ENCODE measurements at places on chromosomes 13 and 19.

- DNase-seq = no peak
These were observed 76.5 kb downstream of the ZNF726 start for GRCh38 chr19:23991170-23991569.

- no peak for DNase-seq
These were observed 35.4 kb upstream of the MCF2L start for GRCh38 chr13:112933649-112934048.

GRCh38 chr19:11663181-11663591, 65.9 kb downstream of the ZNF627 start:
- DNase-seq = no peak

DNA sequence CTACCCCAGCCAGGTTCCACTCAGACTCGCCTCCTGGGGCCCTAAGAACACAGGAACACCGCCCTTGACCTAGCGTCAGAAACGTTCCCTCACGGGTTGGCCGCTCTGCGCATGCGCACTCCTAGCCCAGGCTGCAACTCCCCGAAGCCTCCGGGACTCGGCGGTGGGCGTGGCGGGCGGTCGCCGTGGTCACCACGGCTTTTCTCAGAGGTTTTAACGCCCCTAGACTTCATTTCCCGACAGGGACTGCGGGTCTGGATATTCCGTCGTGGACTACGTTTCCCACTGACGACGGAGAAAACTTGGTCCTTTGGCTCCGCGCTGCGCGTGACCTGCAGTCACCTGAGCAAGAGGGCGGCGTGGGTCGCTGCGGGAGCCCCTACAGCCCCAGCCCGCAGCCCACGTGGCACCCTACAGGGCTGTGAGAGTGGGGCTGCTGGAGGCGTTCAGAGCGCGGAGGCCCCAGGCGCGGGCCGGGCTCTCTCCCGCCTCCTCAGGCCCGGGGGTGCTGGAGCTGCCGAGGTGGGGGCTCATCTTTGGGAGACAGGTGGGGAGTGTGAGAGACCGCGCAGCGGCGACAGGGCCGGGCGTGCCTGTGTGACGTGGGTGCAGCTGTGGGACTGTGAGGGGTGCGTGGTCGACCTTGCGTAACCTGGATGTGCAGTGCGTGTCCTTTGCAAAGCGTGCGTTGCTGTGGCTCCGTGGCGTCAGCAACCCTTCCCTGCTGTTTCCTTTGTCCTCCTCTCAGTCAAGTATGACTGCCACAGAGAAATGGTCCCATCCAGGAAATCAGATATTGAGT, 38.0 kb upstream of the ZNF573 start:
- no peak for DNase-seq

- DNase-seq = no peak
These were observed 88.1 kb downstream of the SCGB2B2 start for GRCh38 chr19:34588846-34589245.

- no peak for DNase-seq
These were observed 180.0 kb downstream of the LHFPL6 start for GRCh38 chr13:39422845-39423565.

GRCh38 chr19:29519931-29520330, 5.9 kb upstream of the VSTM2B start:
- no peak for DNase-seq

DNA sequence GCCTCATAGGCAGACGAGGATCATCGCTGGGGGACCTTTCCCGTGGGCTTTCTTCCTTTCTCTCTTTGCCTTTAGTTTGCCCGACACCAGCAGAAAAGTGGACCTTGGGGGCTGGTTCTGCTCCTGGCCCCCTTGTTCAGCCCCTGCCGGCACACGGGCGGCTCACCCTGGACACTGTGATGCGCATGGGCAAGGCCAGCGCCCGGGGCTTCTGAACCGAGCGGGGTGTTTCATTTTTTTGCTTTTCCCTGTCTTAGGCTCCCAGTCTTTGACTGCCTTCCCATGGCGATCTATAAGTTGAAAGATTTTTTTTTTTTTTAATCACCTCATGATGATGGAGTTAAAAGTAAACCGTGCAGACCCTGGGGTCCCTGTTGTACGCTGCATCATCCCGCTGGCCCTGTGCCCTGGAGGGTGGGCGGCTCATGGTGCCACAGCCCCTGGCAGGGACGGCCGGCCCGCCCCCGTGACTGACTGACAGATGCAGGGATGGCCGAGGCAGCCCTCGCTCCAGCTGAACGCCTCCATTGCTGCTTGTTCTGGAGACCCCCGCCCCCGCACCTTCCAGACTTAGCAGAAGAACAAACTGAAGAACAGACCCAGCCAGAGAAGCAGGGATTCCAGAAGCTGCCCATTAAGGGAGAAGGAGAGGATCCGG, 9.6 kb downstream of the TSSK6 start:
- no peak for DNase-seq

DNA sequence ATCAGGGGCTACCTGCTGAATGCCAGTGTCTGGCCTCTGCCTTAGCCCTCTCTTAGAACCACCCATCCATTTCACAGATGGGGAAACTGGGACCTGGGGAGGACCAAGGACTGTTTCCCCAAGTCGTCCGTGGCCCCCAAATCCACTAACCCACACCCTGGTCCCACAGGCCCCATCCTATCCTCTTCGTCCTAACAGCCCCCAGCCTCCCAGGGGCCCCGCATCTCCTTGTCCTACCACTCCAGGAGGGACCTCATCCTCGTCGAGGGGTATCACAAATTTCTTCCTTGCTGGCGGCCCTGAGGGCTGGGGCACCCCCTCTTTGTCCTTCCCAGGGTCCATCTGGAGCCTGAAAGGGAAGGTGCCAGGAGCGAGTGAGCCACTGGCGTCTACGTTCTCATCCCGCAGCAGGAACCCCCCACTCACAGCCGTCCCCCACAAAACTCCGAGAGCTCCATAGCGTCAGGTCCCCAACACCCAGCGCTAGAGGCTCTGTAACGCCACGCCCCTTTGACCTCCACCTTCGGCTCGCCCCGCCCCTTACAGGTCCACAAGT, 606 bp downstream of the ERCC1 start:
- no peak for DNase-seq

GRCh38 chr19:42280815-42281145, 11.7 kb downstream of the CIC start:
- DNase-seq = no peak

GRCh38 chr13:110649551-110649950, 34.2 kb downstream of the NAXD start:
- no peak for DNase-seq

DNA sequence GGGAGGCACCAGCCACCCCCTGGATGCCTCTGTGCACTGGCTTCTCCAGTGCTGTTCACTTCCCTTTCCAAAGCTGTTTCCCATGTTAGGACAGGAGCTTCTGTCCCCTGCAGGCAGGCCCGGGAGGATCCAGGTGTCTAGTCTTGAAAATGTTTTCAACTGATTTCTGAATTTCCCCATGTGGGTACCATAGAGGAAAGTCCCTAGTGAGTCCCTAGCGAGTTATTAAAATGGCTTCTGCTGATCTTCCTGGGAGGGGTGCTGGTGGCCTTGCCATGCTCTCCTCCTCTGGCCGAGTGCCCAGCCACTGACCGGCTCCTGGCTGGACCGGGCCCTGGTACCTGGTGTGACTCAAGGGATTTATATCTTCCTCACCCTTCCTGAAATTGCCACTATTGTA, 5.2 kb upstream of the ANKRD10 start:
- no peak for DNase-seq

DNA sequence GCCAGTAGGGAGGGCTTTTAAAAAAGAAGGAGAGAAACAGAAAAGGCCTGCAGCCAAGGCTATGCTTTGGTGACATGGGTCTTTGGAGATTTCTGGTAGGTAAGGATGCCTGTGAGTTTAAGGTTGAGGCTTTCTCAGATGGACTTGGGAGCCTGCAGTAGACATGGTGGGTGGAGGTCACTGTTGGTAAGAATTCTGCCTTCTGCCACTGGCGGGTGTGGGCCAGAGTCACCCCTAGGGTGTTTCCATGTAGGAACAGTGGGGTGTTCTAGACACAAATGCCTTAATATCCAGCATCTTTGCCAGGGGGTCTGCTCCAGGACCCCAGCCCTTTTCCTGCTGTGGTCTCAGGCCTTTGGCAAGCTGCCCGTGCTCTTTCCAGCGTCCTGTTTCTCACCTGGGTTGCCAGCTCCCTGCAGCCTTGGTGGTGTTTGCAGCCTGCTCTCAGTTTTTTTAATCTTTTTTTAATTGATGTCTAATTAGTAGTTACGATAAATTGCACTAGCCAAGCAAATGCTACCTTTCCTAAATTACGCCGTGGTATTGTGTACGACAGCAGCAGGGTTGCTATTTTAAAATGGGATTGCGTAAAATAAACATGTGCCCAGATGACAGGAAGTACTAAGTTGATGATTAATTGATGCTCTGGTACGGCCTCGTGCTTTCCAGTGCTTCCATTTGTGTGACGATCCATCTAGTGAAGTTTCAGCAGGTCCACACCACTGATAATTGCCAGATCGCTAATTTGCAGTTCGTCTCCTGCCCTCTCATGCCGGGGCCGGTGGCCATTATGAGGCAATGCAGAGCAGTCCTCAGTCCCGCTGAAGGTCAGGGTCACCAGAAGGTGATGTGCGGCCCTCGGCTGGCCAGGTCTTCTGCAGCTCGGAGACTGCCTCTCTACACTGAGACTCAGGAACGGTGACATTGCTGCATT, 35.3 kb upstream of the NPAS1 start:
- DNase-seq = peak; percentile 70

GRCh38 chr19:12792853-12793289, 1.6 kb downstream of the JUNB start:
- no peak for DNase-seq

- no peak for DNase-seq
These were observed 9.3 kb downstream of the EBPL start for GRCh38 chr13:49681842-49682435.

GRCh38 chr13:43804461-43805070, 17.8 kb upstream of the ENOX1 start:
- no peak for DNase-seq

GRCh38 chr19:51091895-51092873, 9.5 kb upstream of the KLK14 start:
- no peak for DNase-seq

DNA sequence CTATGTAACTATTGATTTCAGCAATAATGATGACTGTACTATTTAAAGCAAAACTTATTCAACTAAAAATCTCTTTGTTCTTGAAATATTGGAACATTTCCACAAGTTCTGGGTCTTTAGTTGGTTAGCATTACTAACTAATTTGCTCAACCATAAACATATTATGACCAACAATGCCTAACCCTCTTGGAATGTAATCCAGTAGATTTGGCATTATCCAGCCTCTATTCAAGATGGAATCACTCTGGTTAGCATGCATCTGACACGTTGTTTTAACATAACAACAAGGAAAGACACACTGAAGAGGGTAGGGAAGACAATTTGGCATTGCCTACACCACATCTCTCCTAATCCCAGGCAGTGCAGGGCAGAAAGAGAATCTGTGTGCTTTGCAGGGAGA, 941.3 kb upstream of the PCDH20 start:
- no peak for DNase-seq
